ENCODE measurements at places on chromosomes 7 and 10. TPM values are rescaled to one million over a fixed set of nuclear protein-coding genes. Genes with fewer than 3 reads are reported as not detected.

LRRC18 gene
- total RNA-seq: not detected

IFIT3 gene
- 11.0 TPM for total RNA-seq

ANKRD1 gene
- total RNA-seq: 123 TPM

ZNF487 gene
- 9.5 TPM for total RNA-seq

TMEM184A gene
- total RNA-seq: 22.1 TPM

GNAT3 gene
- 4.0 TPM for total RNA-seq

PGAM1 gene
- total RNA-seq: 114 TPM

OGA gene
- 191 TPM for total RNA-seq

TES gene
- total RNA-seq: 36.1 TPM

PPP1R17 gene
- total RNA-seq: not detected

- peak; percentile 61 for DNase-seq
Observed at GRCh38 chr7:70322856-70323255, 724.6 kb downstream of the AUTS2 start.

DNA sequence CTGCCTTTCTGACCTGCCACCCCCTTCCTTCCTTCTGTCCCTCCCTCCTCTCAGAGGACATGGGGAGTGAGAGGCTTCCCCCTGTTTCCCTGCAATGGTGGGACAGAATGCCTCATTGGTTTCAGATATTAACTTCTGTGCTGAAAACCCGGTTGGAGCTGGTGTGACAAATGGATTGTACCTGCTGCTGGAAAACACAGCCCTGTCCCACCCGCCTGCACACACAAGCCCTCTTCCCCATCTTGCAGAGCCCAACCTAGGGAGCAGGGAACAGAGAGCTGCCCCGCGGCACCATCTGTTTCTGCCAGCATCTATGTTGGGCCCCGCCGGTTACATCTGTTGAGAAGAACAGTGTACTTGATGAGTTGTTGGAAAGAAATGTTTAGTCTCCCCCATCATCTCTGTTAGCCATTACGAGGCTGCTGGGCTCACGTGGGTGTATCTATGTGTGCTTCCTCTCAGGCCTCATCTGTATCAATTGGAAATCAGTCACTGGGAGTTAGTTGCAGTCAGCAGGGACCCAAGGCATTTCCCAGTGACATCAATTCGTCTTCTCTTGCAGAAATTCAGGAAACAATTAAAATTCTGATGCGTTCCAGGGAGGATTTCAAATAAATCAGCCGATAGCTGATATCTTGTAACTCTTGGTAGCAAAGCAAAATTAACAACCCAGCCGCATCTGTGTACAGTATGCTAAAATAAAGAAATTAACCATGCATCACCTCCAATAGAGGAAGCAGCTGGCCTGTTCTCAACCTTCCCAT lies 725.6 kb upstream of the GALNT17 start:
- peak; percentile 81 for DNase-seq

- DNase-seq: no peak
Observed at GRCh38 chr10:23432639-23433038, 6.2 kb upstream of the OTUD1 start.

DNA sequence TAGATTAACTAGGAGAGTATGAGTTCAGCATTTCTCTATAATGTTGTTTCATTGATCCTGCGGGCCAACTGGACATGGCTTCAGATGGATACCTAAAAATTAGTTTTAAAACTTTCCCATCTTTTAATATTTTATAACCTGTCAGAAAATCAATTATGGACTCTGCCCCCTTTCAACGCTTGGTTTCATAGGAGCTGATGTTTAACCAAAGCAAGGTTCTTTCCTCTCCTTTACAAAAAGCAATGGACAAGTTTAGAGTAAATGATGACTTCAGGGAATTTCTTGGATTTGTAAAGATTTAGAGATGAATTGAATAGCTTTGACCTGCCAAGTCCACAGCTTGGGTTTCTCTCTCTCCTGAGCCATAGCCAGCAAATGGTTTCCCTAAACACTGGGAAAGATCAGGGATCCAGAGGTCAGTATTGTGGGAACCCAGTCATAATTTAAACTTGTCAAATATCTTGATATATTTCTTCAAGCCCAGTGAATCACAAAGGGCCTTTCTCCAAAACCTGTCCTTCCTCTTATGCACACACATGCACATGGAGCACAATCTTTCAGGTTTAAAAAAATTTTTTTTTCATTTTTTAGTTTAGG lies 177.1 kb downstream of the EVX1 start:
- peak; percentile 5 for DNase-seq

- peak; percentile 80 for DNase-seq
Observed at GRCh38 chr7:130276796-130277762, 10.4 kb downstream of the CPA2 start.

GRCh38 chr10:84195044-84195830 lies 900 bp downstream of the CDHR1 start:
- no peak for DNase-seq

- DNase-seq: peak; percentile 61
Observed at GRCh38 chr7:137878333-137878961, 31.7 kb upstream of the DGKI start.
